ENCODE measurements at places on chromosomes 6 and 20.
A peak's percentile ranks its signal among the peaks of the same experiment; 100 is the strongest.

GRCh38 chr6:149990661-149991471, 27.1 kb downstream of the ULBP1 start:
- DNase-seq: no peak

DNA sequence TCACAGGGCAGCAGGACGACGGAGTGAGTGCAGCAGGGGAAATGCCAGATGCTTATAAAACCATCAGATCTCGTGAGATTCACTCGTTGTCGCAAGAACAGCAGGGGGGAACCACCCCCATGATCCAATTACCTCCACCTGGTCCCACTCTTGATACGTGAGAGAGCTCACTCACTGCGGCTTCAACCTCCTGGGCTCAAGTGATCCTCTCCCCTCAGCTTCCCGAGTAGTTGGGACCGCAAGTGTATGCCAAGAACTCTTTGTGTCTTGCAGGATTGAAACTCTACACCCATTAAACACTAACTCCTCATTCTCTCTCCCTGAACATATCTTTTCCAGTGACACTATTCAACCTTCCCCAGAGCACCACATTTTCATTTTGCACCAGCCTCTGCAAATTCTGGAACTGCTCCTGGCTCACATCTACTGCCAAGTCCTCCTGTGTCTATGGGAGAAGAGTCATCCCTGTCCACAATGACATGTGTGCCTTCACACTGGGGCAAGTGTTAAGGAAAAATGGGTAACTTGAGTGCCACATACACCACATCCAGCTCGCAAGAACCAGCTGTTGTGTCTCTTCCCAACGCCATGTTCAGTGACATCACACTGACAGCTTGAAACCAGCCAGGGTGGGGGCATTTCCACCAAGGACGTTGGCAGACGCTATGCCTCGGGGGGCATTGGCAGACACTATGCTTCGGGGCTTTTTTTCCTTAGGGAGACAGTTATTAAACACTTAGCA, 14.7 kb upstream of the TAF4 start:
- no peak for DNase-seq

GRCh38 chr6:164286011-164286410, 871.5 kb downstream of the QKI start:
- DNase-seq: peak; percentile 17

- no peak for DNase-seq
These were observed 4.8 kb downstream of the CST3 start for GRCh38 chr20:23632711-23633573.

GRCh38 chr20:10848810-10849370, 175.1 kb upstream of the JAG1 start:
- no peak for DNase-seq

- no peak for DNase-seq
These were observed 40.5 kb downstream of the SCGN start for GRCh38 chr6:25692472-25692871.

- peak; percentile 11 for DNase-seq
These were observed 8.6 kb upstream of the BTNL2 start for GRCh38 chr6:32415521-32416019.

DNA sequence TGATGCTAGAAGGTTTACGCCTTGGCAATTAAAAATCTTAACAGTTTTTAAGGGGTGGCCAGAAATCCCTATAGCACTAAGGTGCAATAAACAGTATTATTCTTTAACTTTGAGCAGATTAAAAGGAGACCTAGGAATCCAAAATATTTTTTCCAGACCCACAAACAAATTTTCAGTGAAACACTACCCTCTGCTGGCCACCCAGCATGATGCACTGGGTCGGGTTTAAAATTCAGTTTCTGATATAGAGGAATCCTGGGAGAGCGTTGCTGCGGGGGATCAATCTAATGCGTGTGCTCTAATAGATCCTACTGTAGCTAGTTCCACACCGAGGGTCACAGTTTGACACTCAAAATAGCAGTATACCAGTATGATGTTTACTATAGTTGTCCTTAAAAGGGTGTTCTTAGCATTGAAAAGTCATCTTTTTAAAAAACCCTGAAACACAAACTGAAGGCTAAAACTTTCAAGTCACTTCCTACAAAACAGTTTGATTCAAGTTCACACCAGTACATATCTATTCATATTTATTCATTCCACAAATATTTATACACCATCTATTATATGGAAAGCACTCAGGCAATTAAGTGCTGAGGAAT, 10.2 kb downstream of the UBE3D start:
- DNase-seq: peak; percentile 7

- no peak for DNase-seq
These were observed 29.8 kb downstream of the ARHGAP40 start for GRCh38 chr20:38631155-38632022.

DNA sequence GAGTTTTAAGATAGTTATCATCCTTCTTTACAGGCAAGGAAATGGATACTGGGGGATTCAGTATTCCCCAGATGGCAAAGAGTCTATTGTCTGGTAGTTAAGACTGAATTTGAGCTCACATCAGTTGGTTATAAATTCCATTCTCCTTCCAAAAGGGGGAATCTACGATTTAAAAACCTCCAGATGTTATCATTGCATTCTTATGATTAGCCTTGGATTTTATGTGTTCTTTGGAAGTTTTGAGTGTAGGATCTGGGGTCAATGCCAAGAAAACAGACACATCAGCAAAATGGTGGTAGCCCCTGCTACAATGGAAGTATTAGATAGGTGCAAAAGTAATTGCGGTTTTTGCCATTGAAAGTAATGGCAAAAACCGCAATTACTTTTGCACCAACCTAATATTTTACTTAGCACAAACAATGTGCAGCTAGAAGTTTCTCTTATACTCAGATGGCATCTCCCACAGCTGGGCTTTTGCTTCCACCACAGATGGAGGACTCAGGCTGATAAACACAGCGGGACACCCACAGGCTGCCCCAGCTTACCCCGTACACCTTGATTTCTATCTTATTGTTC, 168.2 kb upstream of the RIN2 start:
- no peak for DNase-seq

- DNase-seq: peak; percentile 39
These were observed 317.8 kb downstream of the CENPW start for GRCh38 chr6:126657561-126658175.

GRCh38 chr20:7291323-7291943, 523.9 kb downstream of the BMP2 start:
- DNase-seq: no peak

GRCh38 chr20:44891826-44892225, 6.3 kb downstream of the YWHAB start:
- DNase-seq: no peak

DNA sequence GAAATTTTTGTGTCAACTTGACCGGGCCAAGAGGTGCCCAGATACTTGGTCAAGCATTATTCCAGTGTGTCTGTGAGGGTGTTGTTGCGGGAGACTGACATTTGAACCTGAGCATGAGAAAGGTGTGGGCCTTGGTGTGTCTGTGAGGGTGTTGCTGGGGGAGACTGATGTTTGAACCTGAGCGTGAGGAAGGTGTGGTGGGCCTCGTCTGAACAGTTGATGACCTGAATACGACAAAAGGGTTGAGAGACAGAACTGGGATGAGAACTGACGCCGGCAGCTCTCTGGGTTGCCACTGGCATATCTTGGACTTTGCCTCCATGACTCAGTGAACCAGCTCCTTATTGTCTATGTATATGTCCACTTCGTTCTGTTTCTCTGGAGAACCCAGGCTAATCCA, 240.5 kb downstream of the ERMARD start:
- DNase-seq: no peak

GRCh38 chr6:41204156-41204555, 3.2 kb upstream of the TREML2 start:
- no peak for DNase-seq

DNA sequence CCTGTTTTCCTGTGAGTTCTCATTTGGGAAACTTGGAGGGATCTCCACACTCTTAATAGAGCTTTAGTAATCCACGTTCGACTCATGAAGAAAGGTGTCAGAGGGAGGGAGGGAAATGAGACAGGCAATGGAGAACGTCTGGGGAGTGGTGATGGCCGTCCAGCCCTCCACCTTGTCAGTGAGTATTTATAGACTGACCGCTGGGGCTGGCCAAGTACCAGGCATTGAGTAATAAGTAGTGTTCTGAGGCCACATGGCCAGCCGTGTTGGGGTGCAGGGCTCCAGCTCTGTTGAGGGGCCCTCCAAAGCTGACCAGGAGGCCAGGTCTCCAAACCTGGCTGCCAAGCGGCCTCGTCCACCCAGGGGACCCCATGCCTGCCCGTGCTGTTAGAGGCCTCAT, 11.3 kb upstream of the DSN1 start:
- DNase-seq: no peak

GRCh38 chr6:91664327-91664959, 1077.6 kb upstream of the MAP3K7 start:
- DNase-seq: no peak

- DNase-seq: no peak
These were observed 116.0 kb upstream of the MRPS10 start for GRCh38 chr6:42333612-42334011.

GRCh38 chr6:1312203-1312472, 240 bp downstream of the FOXQ1 start:
- DNase-seq: no peak

DNA sequence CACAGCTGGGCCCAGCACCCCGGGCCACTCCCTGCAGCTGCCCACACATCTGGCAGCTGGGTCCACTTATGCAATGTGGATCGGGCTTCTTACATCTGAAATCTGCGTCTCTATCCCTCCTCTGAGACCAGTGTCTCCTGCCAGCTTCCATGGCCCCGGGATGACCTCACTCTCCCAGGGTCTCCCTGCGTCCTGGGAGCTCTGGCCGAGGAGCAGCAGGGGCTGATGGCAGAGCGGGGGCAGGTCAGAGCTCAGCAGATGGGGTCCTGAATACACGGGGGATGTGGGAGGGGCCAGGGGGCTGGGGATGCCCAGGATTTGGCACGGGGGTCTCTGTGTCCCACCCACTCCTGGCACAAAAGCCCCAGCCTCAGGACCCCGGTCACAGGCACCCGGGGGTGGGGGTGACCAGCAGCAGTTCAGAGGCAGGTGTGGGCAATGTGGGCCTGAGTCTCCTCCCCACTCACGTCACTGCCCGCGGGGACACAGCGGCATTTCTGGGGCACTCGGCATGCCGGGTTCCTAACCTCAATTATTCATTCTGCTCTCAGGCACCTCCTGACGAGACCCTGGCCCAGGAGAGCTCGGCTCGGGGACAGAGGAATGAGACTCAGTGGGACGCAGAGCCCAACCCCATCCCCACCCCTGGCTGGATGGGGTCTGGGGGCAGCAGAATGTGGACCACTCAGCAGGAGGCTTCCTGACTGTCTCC, 16.4 kb downstream of the CHRNA4 start:
- no peak for DNase-seq

- DNase-seq: no peak
These were observed 656 bp downstream of the RTEL1 start for GRCh38 chr20:63658749-63659187.

DNA sequence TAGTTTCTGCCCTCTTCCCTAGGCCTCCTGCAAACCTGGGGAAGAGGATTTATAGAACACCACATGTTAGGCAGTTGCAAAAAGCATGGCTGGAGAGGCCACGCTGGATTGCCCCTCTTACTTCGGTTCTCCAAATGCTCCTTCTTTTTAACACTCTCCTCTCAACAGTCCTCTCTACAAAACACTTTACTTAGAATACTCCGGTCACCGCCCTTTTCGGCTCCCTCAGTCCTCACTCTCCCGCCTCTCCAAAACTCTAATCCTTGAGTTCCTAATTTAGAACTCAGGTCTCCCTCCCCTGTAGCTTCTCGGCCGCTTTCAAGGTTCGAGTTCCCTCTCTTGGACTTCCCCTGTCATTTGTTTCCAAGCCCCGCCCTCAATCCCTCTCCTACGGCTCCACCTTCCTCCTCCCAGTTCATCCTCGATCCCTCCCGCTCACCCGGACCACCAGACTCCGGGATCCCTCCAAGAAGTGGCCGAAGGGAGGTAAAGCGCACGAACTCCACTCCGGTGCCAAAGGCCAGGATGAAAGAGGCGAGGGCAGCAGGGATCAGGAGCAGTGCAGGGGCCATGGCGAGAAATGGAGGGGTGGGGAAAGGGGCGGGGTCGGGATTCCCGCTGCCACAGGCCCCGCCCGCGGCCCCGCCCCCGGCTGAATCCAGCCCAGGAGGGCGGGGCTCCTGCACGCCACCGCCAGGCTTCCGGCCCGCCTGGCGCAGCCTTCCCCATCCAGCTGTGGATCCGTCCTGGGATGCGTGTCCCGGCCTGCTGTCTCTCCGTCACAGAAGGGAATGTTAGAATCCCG, at the start of gene NRM:
NRM (minus strand) TSS at position 582 of the 805 bp plus-strand sequence; CDS start at position 572, 10 bp downstream.
- DNase-seq: peak; percentile 85

DNA sequence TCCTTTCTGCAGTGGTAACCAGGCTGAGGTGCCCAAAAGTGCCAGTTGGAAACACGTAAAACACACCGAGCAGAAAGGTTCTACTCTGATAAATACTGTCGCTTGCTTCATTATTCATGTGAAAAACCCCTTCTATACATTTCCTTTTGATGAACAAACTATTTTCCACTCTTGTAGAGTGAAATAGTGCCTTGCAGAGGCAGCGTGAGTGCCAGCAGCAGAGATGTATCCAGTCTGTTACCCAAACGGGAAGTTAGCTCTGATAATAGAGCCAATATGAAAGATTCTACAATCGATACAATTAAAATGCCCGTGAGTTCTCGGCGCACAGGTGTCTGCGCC, 1.5 kb downstream of the ZBTB46 start:
- DNase-seq: no peak

GRCh38 chr6:44457596-44457995, 70.1 kb downstream of the CDC5L start:
- no peak for DNase-seq

GRCh38 chr6:161850562-161850961, 576.7 kb upstream of the AGPAT4 start:
- no peak for DNase-seq

GRCh38 chr6:139126255-139126654, 8.6 kb upstream of the HECA start:
- no peak for DNase-seq

DNA sequence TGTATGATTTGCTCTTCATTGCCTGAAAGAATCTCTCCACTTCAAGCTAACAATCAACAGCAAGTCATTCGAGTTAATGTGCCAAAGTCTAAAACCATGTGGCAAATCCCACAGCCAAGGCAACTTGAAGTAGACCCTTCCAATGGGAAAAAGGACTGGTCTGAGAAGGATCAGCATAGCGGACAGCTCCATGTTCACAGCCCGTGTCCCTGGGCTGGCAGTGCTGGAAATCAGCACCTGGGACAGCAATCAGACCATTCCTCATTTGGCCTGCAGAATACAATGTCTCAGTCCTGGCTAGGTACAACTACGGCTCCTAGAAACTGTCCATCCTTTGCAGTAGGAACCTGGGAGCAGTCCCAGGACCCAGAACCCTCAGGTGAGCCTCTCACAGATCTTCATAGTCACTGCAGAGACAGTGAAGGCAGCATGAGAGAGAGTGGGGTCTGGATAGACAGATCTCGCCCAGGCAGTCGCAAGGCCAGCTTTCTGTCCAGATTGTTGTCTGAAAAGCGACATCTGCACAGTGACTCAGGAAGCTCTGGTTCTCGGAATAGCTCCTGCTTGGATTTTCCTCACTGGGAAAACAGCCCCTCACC, 1.1 kb downstream of the GJA10 start:
- no peak for DNase-seq

DNA sequence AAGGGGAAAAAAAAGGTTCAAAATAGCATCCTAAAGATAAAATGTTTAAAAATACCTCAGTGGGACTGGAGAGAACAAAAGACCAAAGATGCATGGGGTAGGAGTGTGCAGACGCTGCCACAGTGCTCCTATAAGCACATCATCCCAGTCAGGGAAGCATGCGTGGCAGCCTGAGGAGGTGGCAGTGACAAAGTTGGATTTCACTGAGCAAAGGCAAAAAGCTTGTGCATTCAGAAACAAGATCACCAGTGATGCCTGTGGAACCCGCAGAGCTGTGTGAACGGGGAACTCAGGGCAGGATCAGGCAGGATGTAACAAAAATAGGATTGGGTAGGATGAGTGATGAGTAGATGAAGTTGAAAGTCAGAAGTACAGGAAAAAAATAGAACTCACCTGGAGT, 116.1 kb downstream of the RIMS1 start:
- no peak for DNase-seq

Measured in NCI-H2029 (cell line).